ENCODE measurements at places on chromosomes 7 and 10.

DNA sequence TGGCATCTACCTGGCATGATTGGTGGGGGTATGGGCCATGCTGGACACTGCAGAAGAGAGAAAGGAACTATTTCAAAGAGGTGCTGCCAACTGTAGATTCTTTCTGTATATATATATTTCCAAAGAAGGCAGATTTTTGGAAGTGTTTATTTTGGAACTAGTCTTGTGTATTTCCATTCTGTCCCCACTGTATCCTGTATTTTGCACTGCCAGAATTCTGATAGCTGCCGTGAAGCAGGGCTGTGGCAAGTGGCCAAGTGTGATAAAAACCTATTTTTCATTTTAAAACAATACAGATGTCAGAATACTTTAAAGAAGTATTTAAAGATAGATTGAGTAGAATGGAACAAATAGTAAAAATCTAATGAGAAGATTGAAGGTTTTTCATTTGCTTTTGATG is 17.1 kb downstream of the MCU start:
- peak; percentile 53 for DNase-seq

DNA sequence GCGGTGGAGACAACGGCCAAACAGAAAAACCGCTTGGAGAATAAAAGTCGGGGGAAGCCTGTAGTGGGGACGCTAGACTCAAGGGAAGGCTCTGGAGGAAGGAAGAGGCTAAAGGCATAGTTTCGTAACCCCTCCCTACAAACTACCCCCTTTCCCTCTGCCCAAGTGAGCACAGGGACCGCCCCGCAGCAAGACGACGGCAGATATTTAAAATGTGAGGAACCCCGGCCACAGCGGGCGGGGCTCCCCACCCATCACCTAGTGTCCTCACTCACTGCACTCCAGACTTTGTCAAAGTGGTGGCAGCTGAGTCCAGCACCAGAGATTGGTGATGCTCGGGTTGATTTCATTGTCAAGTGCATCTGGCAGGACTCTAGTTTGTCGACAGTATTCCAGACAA is 69.1 kb downstream of the PRKAG2 start:
- peak; percentile 59 for DNase-seq

GRCh38 chr10:101310529-101311184 is 43.3 kb upstream of the BTRC start:
- DNase-seq = peak; percentile 51

- no peak for DNase-seq
These were observed 772.3 kb upstream of the GHITM start for GRCh38 chr10:83367036-83367435.

DNA sequence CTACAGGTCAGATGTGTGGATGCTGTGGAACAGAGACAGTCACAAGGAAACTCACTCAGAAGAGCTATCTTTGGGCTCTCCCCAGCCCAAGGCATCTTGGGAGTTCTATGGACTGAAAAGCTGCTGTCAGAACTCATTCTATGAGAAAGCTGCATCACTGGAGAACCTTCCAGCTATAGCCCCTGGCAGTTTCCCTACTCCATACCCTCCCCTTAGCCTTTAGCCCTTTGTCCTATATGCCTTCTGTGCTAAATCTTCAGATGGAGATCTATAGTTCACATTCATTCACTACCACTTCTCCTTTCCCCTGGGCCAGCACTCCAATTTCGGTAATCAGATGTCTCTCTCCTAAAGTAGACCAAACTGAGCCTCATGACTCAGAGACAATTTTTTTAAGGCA is 6.9 kb downstream of the WNT8B start:
- no peak for DNase-seq

DNA sequence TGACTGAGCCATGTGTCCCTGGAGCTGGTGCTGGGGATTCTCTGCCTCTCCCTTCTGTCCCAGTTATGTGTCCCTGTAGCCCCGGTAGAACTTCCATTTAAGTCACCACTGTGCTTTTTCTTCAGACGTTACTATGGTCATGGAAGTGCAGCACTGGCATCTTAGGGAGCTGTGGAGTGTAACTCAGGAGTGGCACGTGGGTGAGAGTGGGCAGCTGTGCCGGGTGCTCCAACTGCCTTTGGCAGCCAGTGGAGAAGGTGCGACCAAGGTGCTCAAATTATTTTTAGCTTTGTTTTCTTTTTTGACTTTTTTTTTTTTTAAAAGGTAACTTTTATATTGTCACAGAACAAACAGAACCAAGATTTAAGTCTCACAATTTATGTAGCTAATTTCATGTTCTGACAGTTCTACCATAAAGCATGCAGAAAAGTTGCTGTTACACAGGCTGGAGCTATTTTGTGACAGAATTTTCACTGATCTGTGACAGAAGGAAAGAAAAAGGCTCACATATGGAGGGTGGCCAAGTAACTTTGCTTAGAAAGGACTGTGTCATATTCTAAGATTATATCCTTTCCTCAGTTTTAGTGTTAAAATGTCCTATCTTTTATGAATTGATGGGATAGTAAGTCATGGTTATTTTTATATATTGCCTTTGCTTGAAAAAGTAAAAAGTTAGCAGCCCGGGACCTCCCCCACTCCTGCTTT is 73.9 kb downstream of the SH2D4B start:
- no peak for DNase-seq

Measured in posterior vena cava (tissue), 2 donors.